ENCODE measurements at places on chromosomes 6 and 20.
A peak's percentile ranks its signal among the peaks of the same experiment; 100 is the strongest.

- DNase-seq: no peak
Measured at GRCh38 chr6:33732817-33733708, 13.6 kb downstream of the IP6K3 start.

DNA sequence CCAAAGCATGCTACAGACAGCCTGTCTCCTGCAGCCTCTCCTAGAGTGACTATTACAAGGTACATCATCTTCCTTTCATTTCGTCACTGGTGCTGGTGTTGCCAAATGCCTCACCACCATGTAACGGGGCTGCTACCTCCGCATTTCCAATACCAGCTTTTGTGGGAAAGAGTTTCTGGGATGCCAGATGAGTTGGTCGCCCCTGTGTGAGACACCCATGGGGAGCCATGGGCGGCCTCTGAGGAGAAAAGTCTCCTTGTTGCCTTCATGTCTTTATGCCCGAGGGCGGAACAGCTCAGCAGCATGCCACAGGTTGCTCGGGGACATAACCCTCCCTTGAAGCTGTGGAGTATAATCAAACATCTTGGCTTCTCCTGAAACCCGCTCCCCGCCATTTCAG, 169.6 kb downstream of the THBS2 start:
- no peak for DNase-seq

- DNase-seq: no peak
Measured at GRCh38 chr20:20527661-20528060, 159.8 kb downstream of the INSM1 start.

- DNase-seq: no peak
Measured at GRCh38 chr20:49319208-49319809, 41.5 kb upstream of the ZNFX1 start.

GRCh38 chr20:63740627-63741353, 1.2 kb downstream of the SLC2A4RG start:
- DNase-seq: peak; percentile 86

- DNase-seq: no peak
Measured at GRCh38 chr6:11830105-11830504, 51.5 kb upstream of the ADTRP start.

GRCh38 chr6:109105681-109106080, 10.4 kb downstream of the CEP57L1 start:
- DNase-seq: no peak

DNA sequence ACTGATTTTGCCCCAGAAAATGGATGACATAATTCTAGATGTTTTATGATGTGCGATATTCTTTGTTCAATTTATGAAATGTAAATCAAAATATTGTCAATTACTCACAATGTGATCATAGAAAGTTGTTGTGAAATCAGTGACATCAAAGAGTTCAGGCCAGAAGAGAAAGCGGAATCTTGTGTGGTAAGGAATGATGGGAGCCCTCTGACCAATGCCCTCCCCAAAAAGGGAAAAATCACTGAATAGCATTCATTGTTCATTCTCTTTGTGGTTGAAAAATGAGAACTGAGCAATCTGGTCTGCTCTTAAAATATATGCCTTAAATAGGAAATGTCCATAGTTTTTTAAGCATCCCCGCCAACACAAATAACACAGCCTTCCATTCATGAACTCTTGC, 247.1 kb upstream of the GRIK2 start:
- no peak for DNase-seq

GRCh38 chr20:57555457-57556184, 5.3 kb upstream of the PCK1 start:
- no peak for DNase-seq

DNA sequence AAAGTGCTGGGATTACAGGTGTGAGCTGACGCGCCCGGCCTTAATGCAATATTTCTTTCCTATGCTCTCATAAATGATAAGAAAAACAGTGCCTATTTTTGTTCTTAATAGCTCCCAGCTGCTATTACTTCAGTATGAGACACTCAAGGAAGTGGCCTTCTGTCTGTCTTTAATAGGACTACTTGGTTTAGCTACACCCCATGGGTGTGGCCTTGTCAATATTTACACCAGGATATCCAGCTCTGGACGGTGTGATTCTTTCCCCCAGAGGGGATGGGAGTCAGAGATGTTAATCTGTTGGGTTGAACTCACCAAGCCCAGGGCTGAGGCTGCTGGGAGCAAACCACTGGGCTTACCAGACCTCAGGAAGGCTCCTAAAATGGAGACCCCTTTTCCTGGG, 134.2 kb downstream of the CEP57L1 start:
- no peak for DNase-seq

GRCh38 chr6:129606664-129607063, 103.3 kb downstream of the ARHGAP18 start:
- DNase-seq: no peak

GRCh38 chr20:25389858-25390537, 637 bp downstream of the ABHD12 start:
- peak; percentile 73 for DNase-seq

DNA sequence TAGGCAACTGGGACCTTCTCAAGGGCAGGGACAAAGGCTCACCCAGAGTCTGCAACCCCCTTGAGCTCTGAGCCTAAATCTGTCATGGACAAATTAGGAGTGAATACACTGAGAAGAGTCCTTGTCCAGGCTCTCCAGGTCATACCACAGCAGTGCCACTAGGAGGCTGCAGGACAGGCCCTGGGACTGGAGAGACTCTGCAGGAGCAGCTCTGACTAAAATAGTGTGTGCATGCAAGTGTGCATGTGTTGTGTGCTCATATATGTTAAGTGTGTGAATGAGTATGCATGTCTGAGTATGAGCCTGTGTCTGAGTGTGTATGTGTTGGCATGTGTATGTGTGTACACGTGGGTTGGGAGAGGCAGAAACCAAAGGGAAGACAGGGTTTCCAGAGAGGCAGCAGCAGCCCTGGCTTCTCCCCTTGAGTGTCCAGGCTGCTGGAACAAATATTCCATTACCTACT, 27.1 kb downstream of the MRPL14 start:
- no peak for DNase-seq

GRCh38 chr20:33837096-33837830, 26.1 kb downstream of the CHMP4B start:
- DNase-seq: no peak

- DNase-seq: no peak
Measured at GRCh38 chr6:115442323-115442722, 618.4 kb downstream of the FRK start.

DNA sequence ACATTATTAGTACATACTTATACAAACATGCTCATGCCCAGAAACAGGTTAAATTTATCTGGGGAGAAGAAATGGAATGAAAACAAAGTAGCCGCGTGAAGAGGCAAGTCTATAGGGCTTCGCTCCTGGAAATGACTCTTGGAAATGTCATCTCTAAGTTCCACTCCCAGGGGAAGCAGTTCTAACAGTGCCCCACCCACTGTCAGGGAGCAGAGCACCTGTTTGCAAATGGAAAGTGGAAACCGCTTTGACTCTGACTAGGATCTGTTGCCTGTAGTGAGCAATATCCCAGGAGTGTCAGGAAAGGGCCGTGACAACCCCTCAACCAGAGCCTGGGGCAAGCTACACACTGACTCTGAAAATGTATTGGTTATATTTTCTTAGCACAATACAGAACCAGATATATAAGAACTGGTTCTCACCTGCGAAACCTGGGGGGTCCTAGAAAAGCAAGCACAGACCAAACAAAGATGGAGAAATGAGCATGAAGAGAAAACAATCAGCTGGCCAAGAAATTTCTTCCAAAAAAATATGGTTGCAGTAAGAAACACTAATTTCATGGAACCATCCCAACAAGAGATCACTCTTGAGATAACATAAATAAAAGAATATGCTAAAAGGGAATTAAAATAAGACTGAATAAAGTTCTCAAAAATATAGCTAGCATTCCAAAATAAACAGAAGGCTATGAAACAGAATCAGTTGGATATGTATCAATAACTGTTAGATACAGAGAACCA, 47.5 kb upstream of the CRISP1 start:
- DNase-seq: no peak

- DNase-seq: no peak
Measured at GRCh38 chr6:81938014-81938856, 185.8 kb upstream of the TENT5A start.

DNA sequence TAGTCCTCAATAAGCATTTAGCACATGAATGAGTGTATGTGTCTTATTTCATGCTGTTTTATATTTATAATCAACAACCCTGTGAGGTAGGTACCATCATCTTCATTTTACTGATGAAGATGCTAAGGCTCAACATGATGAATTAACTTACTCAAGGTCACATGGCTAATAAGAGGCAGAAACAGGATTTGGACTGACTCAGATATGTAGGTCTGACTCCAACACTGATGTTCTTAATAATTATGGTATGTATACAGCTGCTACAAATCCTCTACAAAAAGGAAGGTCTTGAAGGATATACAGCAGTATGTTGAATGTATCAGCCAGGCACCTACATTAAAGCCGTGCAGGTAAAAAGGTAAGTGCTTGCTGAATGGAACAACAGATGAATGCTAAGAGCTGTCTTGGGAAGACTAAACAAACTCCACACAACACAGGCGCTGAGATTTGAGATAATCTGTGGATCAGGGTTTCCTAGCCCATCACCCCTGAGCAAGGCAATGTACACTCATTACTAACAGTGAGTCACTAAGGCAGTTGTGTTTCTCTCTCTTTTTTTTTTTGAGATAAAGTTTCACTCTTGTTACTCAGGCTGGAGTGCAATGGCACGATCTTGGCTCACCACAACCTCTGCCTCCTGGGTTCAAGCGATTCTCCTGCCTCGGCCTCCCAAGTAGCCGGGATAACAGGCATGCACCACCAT, 31.9 kb downstream of the TTI1 start:
- no peak for DNase-seq

DNA sequence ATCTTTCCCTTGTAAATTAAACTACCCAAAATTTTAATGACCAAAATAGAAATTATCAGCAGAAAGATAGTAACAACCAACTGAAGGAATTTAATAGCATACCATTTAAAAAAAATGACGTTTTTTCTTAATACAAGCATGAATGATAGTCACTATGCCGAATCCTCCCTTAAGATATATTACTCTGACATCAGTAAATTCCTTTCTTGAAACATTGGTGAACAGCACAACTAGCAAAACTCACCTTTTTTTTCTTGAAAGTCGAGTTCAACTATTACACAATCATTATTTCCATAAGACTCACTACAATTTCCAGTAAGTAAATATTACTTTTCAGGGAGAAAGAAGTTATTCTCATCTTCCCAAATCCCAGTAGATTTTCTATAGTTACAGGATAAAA, 433.2 kb downstream of the GRIK2 start:
- no peak for DNase-seq

GRCh38 chr20:60553095-60553494, 594.9 kb downstream of the CDH26 start:
- no peak for DNase-seq

DNA sequence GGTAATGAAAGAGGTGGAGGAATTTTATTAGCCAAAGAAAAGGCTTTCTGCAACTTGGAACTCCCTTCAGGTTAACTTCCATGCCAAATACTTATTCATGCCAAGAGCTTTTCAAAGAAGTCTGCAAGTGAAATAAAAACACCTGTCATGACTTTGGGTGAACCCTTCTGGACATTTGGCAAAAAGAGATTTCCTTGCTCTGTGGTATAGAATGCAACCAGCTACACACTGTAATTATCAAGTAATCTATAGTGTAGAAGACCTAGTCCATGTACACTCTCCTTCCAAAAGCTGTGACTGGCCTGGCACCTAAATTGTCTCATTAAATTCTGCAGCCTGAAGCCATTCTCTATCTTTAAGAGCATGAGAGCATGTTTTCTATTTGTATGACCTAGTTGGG, 232.3 kb downstream of the COL12A1 start:
- no peak for DNase-seq

DNA sequence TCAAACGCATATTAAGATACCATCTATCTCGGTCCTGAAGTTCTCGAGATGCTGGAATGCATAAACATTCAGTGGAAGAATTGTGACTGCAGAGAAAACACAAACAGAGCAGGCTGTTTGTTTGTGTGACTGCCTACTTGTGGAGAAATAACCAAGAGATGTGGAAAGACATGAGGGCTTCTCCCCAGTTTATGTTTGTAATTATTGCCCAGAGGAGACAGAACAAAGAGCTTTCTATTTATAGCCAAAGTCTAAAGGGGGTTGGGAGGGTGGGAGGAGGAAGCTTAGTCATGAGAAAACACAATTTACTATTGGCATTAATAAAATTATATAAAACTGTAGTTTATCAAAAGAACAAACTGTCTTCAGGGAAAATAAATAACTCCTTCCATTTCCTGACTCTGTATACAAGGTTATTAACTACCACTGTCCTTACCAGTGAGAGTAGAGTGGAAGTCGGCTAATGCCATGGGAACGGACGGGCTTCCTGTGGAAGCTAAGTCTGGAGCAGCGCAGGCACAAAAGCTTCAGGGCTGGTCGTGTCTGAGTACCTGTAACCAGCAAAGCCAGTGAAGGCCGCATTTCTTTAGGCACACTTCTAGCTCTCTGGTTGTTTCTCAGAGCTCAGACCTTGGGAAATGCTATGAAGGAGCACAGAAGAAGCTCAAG, 200.2 kb upstream of the SUPT3H start:
- no peak for DNase-seq

- DNase-seq: no peak
Measured at GRCh38 chr6:158369241-158369640, 57.0 kb downstream of the TULP4 start.

DNA sequence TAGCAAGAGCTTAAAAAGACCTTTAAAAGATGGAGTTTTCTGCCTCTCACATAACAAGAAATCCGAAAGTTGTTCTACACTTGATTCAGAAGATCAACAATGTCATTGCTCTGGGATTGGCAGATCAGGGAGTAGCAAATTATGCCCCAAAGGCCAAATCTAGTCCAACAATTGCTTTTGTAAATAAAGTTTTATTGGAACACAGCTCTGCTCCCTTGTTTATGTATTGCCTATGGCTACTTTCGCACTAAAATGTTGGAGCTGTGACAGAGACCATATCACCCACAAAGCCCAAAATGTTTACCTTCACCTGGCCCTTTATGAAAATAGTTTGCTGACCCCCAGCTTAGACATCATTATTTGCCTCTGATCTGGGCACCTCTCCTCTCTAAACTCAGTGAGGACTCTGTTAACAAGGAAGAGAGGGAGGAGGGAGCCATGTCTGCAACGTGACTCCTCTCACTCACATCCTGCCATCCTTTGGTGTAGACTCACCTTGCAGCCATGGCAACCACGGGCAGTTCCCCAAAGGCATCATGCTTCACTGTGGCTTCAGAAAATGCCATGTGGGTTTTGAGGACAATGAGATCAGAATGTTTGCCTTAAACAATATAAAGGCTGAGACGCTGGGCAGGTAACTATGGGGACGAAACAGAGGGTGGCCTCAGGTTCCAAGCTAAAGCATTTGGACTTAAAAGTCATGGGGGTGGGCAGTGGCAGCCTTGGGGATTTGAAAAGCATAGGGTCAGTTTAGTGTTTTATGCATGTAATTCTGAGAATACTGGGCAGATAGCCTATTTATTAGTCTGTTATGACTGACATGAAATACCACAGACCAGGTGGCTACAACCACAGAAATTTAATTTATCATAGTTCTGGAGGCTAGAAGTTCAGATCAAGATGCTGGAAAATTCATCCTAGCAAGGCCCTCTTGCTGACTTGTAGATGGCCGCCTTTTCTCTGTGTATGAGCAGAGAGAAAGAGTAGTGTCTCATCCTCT, 149.7 kb upstream of the TNFAIP3 start:
- DNase-seq: no peak

Data from GM20000 (cell line).